ENCODE measurements at places on chromosomes 16 and 17. TPM values are rescaled to one million over a fixed set of nuclear protein-coding genes. Genes with fewer than 3 reads are reported as not detected.

The AURKB gene
- 0.47 TPM for total RNA-seq

The PRKCB gene
- total RNA-seq, result 2.5 TPM

The SCNN1G gene
- total RNA-seq, result 0.12 TPM

The GRAPL gene
- 1.0 TPM for total RNA-seq

The CACNG1 gene
- not detected for total RNA-seq

The MMP28 gene
- 1.5 TPM for total RNA-seq

The ALOXE3 gene
- not detected for total RNA-seq

The CACNA1H gene
- total RNA-seq, result 3.2 TPM

The TPSG1 gene
- not detected for total RNA-seq

DNA sequence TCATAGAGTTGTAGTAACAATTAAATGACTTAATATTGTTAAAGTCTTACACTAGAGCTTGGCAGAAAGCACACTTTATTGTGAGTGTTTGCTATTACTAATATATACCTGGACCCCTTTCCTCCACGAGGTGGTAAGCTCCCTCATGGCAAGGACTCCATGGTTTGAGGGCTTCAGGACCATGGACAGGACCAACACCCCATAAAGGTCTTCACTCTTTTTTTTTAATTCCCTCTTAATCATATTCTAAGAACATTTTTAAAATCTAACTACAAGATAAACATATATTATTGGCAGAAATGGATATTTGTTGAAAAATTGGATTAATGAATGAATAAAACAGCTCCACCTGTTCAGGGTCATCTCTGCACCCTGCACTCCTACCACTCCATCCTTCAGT, 154.5 kb downstream of the CBLN1 start:
- DNase-seq, result no peak

DNA sequence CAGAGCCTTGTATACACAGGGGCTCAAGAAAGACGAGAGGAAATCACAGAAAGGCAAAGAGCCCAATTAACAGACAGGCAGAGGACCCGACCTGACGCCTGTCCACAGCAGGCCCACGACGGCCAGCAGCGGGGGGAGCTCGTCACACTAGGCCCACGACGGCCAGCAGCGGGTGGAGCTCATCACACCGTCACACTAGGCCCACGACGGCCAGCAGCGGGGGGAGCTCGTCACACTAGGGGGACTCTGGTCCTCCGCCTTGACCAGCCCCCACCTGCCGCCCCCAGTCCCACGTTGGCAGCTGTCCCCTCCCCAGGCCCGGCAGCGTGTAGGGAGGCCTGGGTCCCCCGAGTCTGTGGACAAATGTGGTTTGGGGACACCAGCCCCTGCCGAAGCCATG, 23.7 kb upstream of the GNG13 start:
- DNase-seq, result no peak

DNA sequence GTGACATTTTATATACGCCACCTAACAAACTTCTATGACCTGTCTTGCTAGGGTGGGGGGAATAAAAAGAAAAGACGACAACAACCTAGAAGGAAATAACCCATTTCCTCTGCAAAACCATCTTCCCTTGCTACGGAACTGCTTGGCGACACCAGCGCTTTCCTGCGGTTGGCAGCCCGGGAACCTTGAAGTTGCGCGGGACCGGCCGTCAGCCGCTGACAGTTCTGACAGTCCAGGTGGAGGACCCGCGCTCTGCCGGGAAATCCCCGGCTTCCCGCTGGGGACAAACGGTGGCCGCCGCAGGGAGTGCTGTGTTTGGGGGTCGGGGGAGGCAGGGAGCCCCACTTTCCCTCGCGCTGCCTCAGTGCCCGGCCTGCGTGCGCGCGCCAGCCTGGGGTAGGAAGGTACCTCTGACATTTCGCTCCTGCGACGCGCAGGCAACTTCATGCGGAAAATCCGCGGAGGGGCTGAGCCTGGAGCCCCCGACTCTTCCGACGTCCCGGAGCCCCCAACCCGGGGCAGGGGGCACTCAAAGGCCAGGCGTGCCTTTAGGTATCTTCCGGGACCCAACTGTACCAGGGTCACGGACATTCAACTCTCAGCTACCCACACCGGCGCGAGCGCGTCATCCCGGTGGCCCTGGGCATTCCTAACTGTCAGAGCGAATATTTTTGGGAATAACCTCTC, 516 bp downstream of the SLC16A6 start:
- peak; percentile 54 for DNase-seq

GRCh38 chr16:29025218-29025617, 40.4 kb downstream of the LAT start:
- no peak for DNase-seq

GRCh38 chr16:73420676-73421075, 372.7 kb upstream of the ZFHX3 start:
- DNase-seq, result no peak

GRCh38 chr16:25729188-25729915, 37.6 kb downstream of the HS3ST4 start:
- DNase-seq, result no peak

DNA sequence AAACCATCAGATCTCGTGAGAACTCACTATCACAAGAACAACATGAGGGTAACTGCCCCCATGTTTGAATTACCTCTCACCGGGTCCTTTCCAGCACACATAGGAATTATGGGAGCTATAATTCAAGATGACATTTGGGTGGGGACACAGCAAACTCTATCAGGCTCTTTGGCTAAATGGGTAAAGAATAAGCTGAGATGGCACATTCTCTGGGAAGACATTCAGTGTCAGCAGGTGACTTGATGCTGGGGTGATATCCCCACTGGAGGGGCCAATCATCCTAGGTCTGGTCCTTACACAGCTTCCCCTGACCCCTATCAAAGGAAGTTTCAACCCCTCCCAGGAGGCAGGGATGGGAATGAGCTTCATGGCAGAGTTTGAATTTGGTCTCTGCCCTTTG, 664.0 kb upstream of the EEF2KMT start:
- DNase-seq, result no peak

DNA sequence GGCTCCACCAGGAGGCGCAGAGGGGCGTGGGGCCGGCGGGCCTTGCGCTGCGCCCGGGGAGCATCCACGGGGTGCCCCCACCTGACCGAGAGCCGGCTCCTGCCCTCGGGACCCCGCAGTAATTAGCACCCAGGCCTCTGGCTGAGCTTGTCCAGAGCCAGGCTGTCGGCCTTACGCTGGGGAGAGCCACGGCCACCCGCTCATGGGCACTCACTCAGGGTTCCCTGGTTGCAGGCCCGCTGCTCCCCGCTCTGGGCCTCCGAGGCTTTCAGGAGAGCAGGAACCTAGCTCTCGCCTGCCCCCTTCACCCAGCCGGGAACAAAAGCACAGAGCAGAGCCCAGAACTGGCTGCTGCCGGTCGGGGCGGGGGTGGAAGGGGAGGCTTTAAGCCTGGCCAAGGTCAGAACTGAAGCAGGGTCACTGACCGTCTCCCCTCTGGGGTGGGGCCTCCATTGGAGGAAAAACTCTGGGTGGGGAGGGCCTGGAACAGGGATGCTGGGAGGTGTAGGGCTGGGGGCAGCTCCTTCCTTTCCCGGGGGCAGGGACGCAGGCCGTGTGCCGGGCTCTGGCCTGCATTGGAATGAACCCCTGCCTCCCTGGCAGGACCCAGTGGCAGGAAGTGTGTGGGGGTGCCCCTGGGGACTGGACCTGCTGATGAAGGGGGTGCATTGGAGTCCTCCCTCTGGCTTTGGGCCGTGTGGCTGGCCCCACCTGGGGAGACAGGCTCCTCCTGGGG, 12.3 kb downstream of the GLIS2 start:
- DNase-seq, result peak; percentile 87

- DNase-seq, result no peak
Observed at GRCh38 chr16:13554005-13554404, 365.9 kb upstream of the ERCC4 start.

- DNase-seq, result no peak
Observed at GRCh38 chr16:2816751-2817339, at the start of gene PRSS21. TSS of gene PRSS21 (plus strand) at chr16:2817237. CDS start at chr16:2817269, 32 bp downstream.

DNA sequence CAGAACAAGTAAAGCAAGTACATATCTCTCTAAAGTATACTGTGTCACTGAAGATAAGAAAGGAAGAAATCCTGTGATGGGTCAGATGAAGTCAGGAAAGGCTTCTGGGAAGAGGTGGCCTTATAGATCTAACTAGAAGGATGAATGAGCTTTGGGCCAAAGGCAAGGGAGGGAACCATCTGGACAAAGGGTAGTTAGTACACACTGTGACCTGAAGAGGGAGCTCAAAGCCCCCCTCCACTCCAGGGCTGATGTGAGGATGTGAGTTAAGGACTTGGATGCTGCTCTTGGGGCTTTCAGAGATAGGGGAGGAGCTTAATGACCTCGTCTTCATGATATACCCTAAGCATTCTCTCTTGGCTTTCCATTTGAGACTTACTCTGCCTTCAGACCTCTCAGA, 185.3 kb upstream of the CACNG3 start:
- no peak for DNase-seq

GRCh38 chr16:1781758-1782407, 488 bp downstream of the SPSB3 start:
- DNase-seq, result peak; percentile 45

DNA sequence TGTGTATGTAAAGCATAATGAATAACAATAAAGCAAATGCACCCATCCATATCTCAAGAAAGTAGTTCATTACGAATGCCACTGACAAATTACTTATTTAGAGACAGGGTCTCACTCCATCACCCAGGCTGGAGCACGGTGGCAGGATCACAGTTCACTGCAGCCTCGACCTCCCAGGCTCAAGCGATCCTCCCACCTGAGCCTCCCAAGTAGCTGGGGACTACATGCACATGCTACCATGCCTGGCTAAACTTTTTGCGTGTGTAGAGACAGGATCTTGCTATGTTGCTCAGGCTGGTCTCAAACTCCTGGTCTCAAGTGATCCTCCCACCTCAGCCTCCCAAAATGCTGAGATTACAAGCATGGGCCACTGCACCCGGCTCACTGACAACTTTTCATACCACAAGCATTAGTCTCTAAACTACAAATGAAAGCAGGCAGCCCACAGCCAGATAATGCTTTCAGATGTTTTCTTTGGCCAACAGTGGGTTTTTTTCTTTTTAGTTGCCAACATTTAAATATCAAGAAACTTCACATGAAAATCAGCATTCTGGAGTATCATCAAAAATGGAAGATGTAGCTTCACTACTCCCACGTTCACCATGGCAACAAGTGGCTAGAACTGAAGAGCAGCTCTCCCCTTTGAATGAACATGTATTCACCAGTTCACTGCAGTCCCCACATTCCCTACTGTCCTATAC, 7.7 kb downstream of the ARHGAP17 start:
- DNase-seq, result no peak

- DNase-seq, result peak; percentile 47
Observed at GRCh38 chr16:57788252-57788841, 13.9 kb downstream of the KIFC3 start.

- DNase-seq, result no peak
Observed at GRCh38 chr17:16969931-16970906, 1.7 kb downstream of the TNFRSF13B start.

GRCh38 chr17:69690531-69690930, 276.0 kb downstream of the MAP2K6 start:
- no peak for DNase-seq

DNA sequence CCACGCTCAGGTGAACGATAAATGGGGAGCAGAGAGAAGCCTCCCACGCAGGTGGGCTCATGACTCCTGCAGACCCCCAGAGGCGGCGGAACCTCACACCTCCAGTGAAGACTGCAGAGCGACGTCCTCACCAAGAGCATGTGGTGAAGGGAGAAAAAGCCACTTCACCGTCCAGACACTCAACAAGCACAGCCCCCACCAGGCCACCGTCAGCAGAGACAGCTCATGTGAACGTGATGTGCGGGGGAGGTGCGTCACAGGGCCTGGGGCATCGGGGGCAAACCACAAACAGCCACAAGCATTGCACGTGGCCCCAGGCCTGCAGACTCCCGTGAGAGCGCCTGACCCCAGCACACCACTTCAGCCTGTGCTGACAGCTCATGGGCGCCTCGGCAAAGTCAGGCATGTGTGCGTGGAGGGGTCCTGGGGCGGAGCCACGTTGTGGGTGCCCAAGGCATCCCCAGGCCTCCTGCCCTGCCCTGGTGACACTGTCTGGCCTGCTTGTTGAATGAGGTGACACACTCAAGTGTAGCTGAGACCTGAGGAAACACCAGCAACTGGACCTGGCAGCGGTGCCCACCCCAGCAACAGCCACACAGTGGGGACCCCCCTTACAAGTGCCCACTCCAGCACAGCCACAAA, 19.0 kb downstream of the LMF1 start:
- DNase-seq, result no peak

- DNase-seq, result no peak
Observed at GRCh38 chr16:9219813-9220212, 128.4 kb downstream of the HAPSTR1 start.

DNA sequence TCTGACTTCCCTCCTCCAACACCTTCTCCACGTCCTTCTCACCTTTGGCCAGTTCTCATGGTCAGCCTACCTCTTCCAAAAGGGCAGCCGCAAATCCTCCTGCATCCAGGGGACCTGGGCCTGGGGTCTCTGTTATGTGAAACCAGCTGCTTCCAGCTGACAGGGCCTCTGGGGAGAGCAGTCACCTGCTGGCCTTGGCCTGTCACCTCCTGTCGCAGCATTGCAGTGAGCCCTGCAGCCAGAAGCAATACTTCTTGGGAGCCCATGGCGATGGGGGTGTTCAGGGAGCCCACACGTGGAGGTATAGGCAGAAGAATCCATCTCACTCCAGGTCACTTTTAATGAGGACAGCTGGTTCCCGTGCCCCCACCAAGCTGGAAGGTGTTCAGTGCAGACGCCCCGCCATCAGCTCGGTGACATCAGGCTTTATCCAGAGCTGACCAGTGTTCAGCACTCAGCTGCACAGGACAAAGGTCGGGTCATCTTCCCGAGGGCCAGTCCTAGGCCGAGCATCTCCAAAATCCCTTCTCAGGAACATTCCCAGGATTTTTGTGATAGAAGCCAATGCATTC, 1.7 kb upstream of the SLC47A2 start:
- DNase-seq, result no peak

- no peak for DNase-seq
Observed at GRCh38 chr17:9226794-9227135, 205.5 kb downstream of the NTN1 start.

- no peak for DNase-seq
Observed at GRCh38 chr17:68449021-68449739, 8.1 kb downstream of the WIPI1 start.

DNA sequence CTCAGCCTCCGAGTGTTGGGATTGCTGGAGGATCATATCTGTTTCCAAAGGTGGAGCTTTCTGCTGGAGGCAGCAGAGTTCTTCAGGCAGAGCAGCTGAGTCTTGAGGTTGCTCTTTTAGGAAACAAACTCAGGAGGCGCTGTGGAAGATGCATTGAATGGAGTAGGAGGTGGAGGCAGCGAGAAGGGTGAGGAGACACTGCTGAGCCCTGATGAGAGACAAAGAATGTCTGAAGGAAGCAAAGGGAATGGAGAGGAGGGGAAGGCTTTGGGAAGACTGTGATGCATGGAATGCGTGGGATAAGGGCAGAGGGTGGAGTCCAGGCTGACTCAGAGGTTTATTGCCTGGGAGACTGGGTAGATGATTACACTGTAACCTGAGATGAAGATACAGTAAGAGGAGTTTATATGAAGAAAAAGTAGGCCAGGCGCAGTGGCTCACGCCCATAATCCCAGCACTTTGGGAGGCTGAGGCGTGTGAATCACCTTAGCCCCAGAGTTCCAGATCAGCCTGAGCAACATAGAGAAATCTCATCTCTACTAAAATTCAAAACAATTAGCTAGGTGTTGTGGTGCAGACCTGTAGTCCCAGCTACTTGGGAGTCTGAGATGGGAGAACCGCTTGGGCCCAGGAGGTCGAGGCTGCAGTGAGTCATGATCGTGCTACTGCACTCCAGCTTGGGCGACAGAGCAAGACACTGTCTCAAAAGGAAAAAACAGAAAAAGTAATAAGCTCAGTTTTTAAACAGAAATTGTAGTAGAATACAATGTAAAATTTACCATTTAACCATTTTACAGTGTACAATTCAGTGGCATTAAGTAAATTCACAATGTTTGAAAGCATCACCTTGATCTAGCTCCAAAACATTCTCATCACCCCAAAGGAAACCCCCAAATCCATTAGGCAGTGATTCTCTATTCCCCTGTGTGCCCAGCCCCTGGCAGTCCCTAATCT, 17.8 kb upstream of the TMEM219 start:
- DNase-seq, result no peak

Measured in left ventricle myocardium superior (tissue), 1 donor.